Testis (tissue), 5 donors: ENCODE measurements at places on chromosomes 3 and 15.
A peak's percentile ranks its signal among the peaks of the same experiment; 100 is the strongest.

DNA sequence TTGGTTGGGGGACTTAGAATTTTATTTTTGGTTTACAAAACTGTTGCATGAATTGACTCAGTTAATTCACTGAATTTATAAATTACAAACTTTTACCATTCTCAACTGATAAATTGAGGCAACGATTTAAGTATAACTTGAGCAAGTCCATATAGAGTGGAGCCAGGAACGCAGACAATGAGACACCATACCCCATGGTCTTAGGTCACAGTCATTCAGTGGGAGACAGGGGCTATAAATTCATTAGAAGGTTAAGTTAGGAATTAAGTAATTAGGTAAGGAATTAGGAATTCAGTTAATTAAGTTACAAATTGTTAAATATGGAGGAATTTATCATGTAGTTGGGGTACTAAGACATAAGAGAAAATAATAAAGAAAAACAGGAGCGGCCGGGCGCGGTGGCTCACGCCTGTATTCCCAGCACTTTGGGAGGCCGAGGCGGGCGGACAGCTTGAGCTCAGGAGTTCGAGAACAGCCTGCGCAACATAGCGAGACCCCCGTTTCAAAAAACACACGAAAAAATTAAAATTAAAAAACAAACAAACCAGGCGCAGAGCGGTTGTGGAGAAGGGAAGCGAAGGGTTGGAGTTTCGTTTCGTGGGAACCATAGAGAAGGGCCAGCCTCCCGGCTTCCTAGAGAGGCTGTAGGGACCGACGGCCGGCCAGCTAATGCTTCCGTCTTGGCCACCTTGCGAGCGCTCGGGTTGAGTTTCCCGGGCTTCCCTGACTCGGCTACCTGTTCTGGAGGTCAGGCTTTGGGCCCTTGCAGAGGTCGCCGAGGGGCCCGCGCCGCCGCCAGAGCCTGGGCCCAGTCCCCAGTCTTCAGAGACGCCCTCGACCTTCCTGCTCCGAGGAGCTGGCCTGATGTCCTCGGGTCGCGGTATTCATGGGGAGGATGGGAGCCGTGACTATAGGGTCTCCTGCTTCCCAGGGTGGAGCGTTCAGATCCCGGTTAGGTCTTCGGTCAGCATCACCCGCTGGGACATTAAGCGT, at the start of gene ZNF619:
TSS of gene ZNF619 (plus strand) at position 645 of the 993 bp plus-strand sequence. CDS start 858 bp downstream, outside the sequence.
- H3K27ac ChIP-seq, result peak within 1 kb of the TSS; percentile 36
- H3K27me3 ChIP-seq, result no peaks in the 10 kb centered on the region
- peak within 1 kb of the TSS; percentile 79 for H3K4me3 ChIP-seq
- peaks cover 6% of the 10 kb centered on the region for H3K4me1 ChIP-seq
- peak; percentile 74 for DNase-seq
- H3K36me3 ChIP-seq, result no peaks in the 10 kb centered on the region

- DNase-seq, result no peak
- H3K27ac ChIP-seq, result peak overlapping the region; percentile 3
- peaks cover 12% of the 10 kb centered on the region for H3K4me1 ChIP-seq
- no peaks in the 10 kb centered on the region for H3K27me3 ChIP-seq
- H3K36me3 ChIP-seq, result no peaks in the 10 kb centered on the region
- no peak overlapping the region for H3K4me3 ChIP-seq
Measured at GRCh38 chr15:58632789-58633188, 116.7 kb downstream of the ADAM10 start.

- H3K4me1 ChIP-seq, result no peaks in the 10 kb centered on the region
- DNase-seq, result no peak
- no peak overlapping the region for H3K4me3 ChIP-seq
- no peaks in the 10 kb centered on the region for H3K36me3 ChIP-seq
- H3K27ac ChIP-seq, result no peak overlapping the region
Measured at GRCh38 chr3:56205406-56205805, 262.9 kb downstream of the ERC2 start.

GRCh38 chr3:43960448-43960840, 269.7 kb downstream of the ABHD5 start:
- no peaks in the 10 kb centered on the region for H3K4me1 ChIP-seq
- H3K36me3 ChIP-seq, result no peaks in the 10 kb centered on the region
- H3K27ac ChIP-seq, result no peak overlapping the region
- no peak overlapping the region for H3K4me3 ChIP-seq

DNA sequence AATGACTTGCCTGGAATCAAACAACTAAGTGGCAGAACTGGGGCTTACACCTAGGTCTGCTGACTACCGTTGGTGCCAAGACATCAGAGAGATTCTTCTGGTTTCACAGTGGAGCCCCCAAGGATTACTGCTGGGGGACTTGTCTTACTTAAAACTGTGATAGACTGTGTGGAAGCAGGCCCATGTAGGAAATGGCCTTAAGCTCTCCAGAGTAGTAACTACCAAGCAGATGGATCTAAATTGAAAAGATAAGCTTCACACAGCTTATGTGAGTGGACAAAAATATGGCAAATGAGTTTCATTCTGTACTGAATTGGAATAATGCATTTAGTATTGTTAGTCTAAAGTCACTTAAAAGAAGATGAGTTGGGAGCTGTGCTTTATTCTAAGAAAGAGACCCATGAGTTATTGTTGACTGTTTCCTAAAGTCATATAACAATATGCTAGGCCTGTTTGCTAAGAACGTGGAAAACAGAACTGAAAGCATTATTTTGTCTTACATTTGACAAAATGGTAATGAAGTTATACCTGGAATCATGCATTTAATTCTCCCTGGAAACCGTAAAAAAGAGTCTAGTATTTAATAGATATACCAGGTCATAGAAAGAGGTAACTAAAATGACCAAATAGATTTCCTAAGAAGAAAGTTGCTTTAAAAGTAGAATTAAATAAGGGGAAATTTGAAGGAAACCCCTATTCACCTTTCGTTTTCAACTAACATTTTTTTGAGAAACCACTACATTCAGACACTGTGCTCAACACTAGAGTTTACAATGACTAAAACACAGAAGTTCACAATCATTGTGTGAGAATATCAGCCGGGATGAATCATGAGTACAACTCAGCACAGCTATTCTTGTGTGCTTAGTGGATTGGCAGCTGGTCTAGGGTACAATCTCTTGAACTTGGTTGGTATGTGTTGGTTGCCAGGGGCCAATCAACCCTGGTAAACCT, 13.0 kb upstream of the MAPK6 start:
- H3K4me3 ChIP-seq, result no peak overlapping the region
- no peaks in the 10 kb centered on the region for H3K27me3 ChIP-seq
- no peak overlapping the region for H3K27ac ChIP-seq
- no peak for DNase-seq
- no peaks in the 10 kb centered on the region for H3K36me3 ChIP-seq

DNA sequence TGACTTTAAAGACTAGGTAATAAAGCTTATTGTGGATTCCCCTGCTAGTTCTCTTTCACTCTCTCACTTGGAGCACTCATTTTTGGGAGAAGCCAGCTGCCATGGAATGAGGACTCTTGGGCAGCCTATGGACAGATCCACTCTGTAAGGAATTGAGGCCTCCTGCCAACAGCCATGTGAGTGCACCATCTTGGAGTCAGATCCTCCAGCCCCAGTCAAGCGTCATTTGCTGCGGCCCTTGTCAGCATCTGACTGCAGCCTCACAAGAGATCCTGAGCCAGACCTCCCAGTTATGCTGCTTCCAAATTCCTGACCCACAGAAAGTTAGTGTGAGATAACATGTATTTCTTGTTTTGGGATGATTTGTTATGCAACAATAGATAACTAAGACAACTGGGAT, 101.9 kb downstream of the SEMA6D start:
- no peaks in the 10 kb centered on the region for H3K27me3 ChIP-seq
- no peaks in the 10 kb centered on the region for H3K4me1 ChIP-seq
- no peak overlapping the region for H3K4me3 ChIP-seq
- no peak for DNase-seq
- H3K36me3 ChIP-seq, result no peaks in the 10 kb centered on the region
- H3K27ac ChIP-seq, result no peak overlapping the region

DNA sequence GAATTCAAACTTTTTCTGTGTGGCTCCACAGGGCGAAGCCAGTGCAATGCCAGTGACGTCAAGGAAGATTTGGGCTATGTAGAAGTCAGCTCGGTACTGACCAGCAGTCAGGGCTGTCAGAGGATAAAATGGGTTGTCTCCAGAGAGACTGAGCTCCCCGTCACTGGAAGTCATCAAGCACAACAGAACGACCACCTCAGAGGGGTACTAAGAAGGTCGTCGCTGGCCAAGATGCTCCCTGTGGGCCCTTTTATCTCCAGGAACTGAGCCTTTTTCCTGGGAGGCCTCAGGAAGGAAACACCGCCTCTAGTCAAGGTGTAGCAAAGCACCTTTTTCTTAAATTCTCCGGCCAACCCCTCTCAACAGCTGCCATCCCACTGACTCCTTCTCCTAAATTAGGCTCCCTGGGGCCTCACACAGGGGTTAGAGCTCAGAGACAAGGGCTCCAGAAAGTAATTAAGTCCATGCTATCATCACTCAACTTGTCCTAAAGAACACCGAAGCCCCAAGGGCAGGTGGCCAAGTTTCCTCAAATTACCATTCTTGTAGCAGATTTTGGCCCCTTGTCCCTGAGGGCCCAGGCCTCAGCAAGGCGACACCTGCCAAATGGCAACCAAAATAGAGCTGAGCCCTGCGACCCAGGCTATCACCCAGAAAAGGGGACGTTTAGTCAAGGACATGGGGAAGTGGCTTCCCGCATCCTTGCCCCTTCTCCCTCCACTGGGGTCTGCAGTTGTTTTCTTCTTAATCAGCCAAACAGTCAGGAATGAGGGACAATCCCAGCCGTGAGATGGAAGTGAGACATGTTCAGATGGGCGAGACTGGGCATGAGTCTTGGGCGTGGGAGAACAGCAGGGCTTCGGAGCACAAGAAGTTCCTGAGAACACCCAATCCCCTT, 48.0 kb downstream of the SSUH2 start:
- no peak for DNase-seq
- H3K4me1 ChIP-seq, result no peaks in the 10 kb centered on the region
- no peak overlapping the region for H3K27ac ChIP-seq
- no peak overlapping the region for H3K4me3 ChIP-seq

DNA sequence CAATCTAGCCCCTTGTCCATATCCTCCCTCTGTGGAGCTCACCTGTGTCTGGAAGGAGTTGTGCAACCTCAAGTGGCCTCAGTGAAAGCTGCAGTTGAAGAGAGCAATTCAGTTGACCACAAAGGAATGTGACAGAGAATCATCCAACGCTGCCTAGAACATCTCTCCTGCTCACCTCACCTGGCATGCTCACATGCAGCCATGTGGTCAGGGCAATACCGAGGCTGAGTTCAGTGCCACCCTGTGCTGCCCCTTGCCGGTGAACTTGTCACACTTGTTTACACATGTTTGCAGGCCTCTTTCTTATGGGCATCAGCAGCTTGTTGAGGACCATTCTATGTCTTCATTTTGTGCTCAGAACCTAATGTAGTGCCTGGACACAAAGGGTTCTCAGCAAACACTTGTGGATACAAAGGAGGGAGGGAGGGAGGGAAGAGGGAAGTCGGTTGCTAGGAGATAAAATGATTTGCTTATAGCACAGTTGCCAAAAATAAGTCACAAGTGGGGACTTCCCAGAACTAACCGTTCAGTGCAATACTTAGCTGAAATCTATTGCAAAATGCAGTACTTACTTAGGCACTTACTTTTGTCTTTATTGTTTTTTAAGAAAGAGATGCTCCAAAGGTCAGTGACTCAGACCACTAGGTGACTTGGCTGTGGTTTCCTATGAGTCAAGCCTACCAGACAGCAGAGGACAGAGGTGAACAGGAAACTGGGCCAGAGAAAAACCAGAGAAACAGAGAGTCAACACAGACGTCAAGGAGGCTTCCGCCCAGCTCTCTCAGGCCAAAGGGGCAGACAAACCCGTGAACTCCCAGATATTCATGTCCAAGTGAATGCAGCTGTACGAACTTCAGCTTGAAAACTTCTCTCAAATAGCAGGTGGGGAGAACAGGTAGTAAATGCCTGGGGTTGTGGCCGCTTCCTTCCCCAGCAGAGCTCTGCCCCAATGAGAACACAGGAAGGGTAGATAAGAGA, 227.8 kb upstream of the CTNNB1 start:
- H3K4me3 ChIP-seq, result no peak overlapping the region
- no peaks in the 10 kb centered on the region for H3K36me3 ChIP-seq
- no peak overlapping the region for H3K27ac ChIP-seq
- peak; percentile 83 for DNase-seq
- no peaks in the 10 kb centered on the region for H3K27me3 ChIP-seq

- H3K36me3 ChIP-seq, result no peaks in the 10 kb centered on the region
- peaks cover 3% of the 10 kb centered on the region for H3K4me1 ChIP-seq
- no peaks in the 10 kb centered on the region for H3K27me3 ChIP-seq
- H3K4me3 ChIP-seq, result no peak overlapping the region
- DNase-seq, result no peak
Measured at GRCh38 chr3:170813266-170813665, 56.7 kb downstream of the RPL22L1 start.

DNA sequence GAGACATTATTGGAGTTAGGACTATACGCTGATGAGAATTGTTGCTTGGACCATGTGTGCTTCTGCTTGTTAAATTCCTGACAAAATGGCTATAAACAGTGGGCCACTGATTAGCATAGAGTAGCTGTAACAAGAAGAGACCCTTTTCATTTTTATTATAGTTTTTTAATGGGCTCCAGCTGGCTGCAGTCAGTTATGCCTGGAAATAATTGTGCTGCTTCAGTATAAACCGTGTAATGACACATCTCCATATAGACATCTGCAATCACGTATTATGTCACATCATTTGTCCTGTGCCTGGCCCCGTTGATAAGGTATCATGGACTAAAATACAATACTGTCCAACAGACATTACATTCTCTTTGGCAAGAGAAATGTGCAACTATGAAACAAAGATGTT, 50.9 kb downstream of the ARPP21 start:
- H3K27ac ChIP-seq, result no peak overlapping the region
- no peaks in the 10 kb centered on the region for H3K27me3 ChIP-seq
- no peak for DNase-seq
- no peaks in the 10 kb centered on the region for H3K36me3 ChIP-seq
- no peaks in the 10 kb centered on the region for H3K4me1 ChIP-seq
- H3K4me3 ChIP-seq, result no peak overlapping the region

- H3K27ac ChIP-seq, result no peak overlapping the region
- no peaks in the 10 kb centered on the region for H3K27me3 ChIP-seq
- H3K4me3 ChIP-seq, result no peak overlapping the region
- no peaks in the 10 kb centered on the region for H3K36me3 ChIP-seq
- DNase-seq, result no peak
Measured at GRCh38 chr3:150877303-150877702, 27.9 kb downstream of the MINDY4B start.

GRCh38 chr3:86388820-86389219, 602.1 kb downstream of the VGLL3 start:
- H3K4me1 ChIP-seq, result peaks cover 6% of the 10 kb centered on the region
- no peak overlapping the region for H3K4me3 ChIP-seq
- H3K36me3 ChIP-seq, result no peaks in the 10 kb centered on the region

- no peaks in the 10 kb centered on the region for H3K27me3 ChIP-seq
- no peak overlapping the region for H3K27ac ChIP-seq
- DNase-seq, result no peak
- no peaks in the 10 kb centered on the region for H3K4me1 ChIP-seq
- H3K4me3 ChIP-seq, result no peak overlapping the region
Measured at GRCh38 chr3:123046262-123047061, 18.9 kb upstream of the SEMA5B start.

DNA sequence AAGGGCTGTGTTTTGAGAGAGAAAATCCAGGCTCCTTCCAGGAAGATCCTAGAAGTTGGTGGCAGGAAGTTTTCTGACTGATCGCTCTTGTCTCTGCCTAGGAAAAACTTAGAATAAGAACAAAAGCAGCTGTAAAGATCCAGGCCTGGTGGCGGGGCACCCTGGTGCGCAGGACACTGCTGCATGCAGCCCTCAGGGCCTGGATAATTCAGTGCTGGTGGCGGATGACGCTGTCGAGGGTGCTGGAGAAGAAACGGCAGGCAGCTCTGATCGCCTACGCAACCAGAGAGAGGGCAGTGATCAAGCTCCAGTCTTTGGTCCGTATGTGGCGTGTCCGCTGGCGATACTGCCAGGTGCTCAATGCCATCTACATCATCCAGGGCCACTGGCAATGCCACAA, 1.5 kb downstream of the IQCF2 start:
- H3K36me3 ChIP-seq, result no peaks in the 10 kb centered on the region
- H3K4me3 ChIP-seq, result no peak overlapping the region
- no peak overlapping the region for H3K27ac ChIP-seq
- no peak for DNase-seq
